ENCODE measurements at places on chromosomes 2 and 18.

- DNase-seq: no peak
Measured at GRCh38 chr18:26506012-26506411, 42.3 kb downstream of the KCTD1 start.

DNA sequence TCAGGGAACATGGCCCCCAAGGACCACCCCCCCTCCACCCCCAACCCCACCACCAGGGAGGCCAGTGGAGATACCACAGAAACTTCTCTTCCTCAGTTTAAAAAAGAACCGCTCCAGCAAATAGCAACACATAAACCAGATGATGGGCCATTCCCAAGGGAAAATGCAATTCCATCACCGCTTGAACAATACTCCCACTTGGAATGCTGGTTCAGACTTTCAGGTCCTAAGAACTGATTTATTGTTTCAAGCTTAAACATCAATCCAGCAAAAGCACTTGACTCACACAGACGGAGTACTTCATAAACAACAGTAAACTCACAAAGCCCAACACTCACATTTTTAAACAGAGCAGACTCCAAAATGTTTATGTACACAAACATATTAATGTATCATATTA is 6.9 kb downstream of the HDAC4 start:
- DNase-seq: no peak

DNA sequence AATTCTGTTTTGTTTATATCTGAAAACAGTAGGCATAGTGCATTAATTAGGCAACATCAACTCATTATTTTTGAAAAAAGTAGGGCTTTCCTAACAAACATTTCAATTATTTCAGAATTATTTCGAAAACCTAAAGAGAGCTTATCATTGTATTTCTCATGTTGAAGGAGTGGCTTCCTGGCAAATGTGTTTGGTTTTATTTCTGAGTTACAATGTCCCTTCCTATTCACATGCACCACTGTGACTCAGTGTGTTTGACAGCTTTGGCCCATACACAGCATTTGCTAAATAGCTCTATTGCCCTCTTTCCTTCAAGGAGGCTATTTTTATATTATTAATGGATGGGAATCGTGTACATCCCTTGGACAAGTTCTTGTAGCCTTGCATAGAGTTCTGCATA is 205.9 kb downstream of the PTGR3 start:
- no peak for DNase-seq

DNA sequence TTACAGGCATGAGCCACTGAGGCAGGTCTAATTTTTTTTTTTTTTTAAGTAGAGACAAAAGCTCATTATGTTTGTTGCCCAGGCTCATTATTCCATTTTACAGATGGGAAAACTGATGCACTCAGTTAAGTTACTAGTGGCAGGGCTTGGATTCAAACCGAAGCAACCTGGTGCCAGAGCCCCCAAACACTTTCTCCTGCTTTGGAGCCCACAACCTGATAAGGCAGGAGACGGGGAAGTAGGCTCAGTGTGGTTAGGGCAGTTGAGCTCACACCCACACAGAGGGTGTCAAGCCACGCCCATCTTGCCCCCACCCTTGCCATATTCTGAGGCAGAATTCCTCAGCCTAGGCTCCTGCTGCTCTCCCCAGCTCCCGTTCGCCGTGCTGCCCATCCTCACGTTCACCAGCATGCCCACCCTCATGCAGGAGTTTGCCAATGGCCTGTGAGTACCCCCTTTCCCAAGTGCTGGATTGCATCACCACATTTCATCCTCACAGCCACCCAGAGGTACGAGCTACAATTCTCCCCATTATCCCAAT is 5.8 kb upstream of the CTDSP1 start:
- DNase-seq: peak; percentile 69

DNA sequence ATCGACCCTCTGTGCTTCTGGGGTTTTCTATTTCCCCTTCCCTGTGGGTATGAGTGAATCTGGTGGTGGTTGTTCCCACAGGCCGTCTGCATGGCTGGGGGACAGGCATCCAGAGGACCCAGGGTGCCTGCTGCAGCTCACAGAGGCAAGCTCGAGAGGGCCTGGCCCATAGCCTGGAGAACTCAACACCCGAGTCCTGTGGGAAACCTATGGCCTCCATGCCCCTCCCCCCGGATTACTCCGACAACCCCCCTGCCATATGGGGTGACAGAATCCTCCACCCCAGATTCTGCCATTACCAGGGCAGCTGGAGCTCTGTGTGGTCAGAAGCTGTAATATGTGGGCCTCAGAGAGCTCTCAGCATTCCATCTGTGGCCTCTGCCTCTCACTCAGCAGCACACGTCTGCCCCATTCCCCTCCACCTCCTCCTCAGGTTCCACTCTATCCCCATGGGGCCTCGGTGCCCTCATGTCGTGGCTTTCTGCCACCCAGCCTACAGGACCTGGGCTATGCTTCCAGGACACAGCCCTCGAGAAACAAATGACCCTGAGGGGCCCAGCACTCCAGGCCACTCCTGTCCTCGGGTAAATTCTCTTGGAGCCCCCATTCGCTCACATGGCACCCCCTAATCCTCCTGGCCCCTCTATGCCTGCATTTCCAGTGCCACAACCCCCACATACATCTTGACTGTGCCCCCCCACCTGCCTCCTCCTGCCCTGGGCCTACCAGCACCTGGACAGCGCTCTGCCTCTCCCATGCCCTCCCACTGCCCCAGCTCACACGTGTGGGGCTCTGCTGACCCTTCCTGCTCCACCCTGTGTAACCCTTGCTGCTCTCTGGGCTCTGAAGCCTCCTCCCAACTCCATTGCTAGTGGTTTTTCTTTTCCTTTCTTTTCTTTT is 3.6 kb downstream of the MZT2A start:
- no peak for DNase-seq

Measured in hematopoietic multipotent progenitor cell treated with erythropoietin and hydrocortisone succinate and interleukin-3 and kit ligand, for 15 days (in vitro differentiated cells).